ENCODE measurements at places on chromosomes 13 and 19. TPM values are rescaled to one million over a fixed set of nuclear protein-coding genes. Genes with fewer than 3 reads are reported as not detected.

NCCRP1 gene
- total RNA-seq: 1.4 TPM

GRCh38 chr13:33069365-33069764, 53.1 kb downstream of the KL start:
- DNase-seq: no peak

- DNase-seq: no peak
Measured at GRCh38 chr19:16581971-16582343, 9.7 kb upstream of the SLC35E1 start.

GRCh38 chr13:107964395-107964794, 250.9 kb downstream of the LIG4 start:
- no peak for DNase-seq
